Esophagus squamous epithelium (tissue), 5 donors: ENCODE measurements at places on chromosomes 3 and 15.

GRCh38 chr3:149954812-149955211 lies 15.9 kb downstream of the PFN2 start:
- DNase-seq: no peak

- DNase-seq: no peak
Observed at GRCh38 chr3:155763870-155764463, 19.1 kb upstream of the PLCH1 start.

DNA sequence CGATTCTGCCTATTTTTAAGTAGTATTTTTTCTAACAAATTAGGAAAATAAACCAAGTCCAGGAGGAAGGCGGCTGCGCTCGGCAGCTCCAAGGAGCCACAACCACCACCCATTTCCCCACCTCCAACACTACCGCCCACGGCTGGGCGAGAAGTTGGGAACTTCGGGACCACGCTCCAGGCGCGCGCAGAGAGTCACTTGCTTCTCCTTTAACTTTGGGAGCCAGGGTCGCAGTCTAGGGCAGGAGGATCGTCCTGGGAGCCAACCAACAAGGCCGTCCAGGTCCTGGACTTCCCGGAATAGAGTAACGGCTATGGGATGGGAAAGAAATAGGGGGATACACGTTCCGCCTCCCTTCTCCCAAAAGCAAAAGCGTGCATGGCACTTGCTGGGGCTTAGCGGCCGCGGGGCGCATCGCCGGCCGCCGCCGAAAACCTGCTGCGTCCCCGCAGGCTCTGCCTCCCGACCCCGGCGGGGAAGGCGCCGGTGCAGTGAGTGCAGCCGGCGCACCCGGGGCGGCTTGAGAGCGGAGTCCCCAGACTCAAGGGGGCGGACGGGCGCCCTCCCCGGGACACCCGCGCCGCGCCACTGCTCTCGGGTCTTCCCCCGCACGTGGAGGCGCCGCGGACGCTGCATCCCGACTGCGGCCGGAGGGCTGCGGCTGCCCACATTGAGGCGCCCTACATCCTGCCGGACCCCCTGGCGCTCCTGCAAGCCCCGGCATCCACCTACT lies 699 bp downstream of the MEGF11 start:
- no peak for DNase-seq

DNA sequence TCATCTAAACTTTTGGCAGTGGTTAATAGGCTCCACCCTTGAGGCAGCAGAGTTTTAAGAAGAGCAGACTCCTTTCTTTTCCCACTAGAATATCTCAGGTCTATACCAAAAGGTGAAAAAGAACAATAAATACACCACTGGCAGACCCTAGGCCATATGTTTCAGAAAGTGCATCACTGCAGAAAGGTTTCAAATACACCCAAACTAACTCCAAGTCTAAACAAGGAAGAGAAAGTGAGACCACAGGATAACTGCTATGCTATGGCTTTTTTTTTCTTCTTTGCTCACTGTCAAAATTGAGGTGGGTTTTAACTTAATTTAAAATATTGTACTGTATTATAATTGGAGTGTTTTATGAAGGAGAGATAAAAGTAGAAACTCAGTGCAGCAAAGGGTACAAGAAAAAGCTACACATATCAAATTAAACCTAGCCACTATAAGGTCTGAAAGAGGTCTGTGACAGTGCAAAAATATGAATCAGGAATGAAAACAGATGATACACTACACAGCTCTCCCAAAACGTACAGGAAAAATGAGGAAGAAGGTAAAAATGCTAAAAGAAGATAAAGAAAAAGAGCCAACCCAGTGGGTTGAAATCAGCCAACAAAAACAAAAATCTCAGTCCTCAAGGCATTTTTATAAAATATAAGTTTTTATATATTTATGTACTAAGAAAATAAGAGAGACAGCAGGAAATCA lies 8.4 kb downstream of the SNX4 start:
- DNase-seq: no peak

- no peak for DNase-seq
Observed at GRCh38 chr15:77349666-77350065, 70.2 kb downstream of the PEAK1 start.

- no peak for DNase-seq
Observed at GRCh38 chr3:122312826-122313225, 12.2 kb upstream of the CSTA start.

- no peak for DNase-seq
Observed at GRCh38 chr3:81913886-81914663, 152.6 kb upstream of the GBE1 start.

DNA sequence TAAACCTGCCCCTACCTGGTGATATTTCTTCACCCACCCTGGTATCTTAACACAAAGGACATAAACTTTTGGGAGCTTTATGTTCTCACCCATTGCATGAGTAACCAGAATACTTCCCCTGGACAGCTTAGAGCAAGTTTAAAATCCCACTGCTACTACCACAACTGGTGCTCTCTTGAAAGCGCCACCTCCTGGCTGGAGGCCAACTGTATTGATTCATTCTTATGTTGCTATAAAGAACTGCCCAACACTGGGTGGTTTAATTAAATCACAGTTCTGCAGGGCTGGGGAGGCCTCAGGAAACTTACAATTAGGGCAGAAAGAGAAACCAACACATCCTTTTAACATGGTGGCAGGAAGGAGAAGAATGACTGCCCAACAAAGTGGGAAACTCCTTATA lies 592.4 kb downstream of the EPHA3 start:
- no peak for DNase-seq

GRCh38 chr3:31251083-31251482 lies 281.6 kb upstream of the STT3B start:
- DNase-seq: no peak

- no peak for DNase-seq
Observed at GRCh38 chr3:65508750-65509422, 529.8 kb downstream of the MAGI1 start.
